Activated naive CD4-positive, alpha-beta T cell treated with anti-CD3 and anti-CD28 coated beads, Interleukin-2, amount 50 U/mL, for 16 hours (primary cell): ENCODE measurements at places on chromosomes 13 and 19.

DNA sequence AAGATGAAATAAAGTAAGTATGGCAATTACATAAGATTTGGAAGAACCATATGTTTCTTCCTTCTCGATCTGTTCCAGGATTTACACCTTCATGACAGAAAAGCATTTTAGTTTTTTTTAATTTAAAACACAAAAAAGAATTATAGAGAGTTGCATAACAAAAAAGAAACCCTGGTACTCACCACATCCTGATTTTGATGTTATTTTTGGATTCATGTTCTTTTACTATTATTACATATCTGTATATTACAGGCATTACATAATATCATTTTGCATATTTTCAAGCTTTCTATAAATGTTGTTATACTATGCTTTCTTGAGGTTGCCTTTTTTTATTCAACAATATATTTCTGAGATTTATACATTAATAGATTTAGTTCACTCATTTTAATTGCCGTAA lies 6.7 kb upstream of the KATNAL1 start:
- DNase-seq, result no peak

DNA sequence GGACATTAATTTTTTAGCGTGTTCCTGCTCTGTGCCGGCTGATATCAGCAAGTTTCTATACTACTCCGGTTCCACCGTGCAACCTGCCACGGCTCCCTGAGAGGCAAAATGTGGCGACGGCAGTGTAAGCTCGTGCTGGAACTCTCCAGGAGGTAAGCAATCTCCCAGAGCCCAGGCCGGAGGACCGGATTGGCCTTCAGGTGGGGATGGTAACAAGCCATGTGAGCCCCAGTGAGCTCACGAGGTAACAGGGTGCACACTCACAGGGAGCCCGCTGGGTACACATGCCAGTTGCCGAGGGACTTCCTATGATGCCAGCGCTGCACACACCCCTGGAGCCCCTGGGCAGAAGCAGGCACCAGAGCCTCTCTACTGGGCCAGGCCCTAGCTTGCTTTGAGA lies 38.5 kb downstream of the NAXD start:
- DNase-seq, result no peak

- no peak for DNase-seq
Observed at GRCh38 chr13:84645196-84646012, 763.1 kb upstream of the SLITRK1 start.

GRCh38 chr13:106423530-106423929 lies 111.9 kb downstream of the EFNB2 start:
- no peak for DNase-seq

DNA sequence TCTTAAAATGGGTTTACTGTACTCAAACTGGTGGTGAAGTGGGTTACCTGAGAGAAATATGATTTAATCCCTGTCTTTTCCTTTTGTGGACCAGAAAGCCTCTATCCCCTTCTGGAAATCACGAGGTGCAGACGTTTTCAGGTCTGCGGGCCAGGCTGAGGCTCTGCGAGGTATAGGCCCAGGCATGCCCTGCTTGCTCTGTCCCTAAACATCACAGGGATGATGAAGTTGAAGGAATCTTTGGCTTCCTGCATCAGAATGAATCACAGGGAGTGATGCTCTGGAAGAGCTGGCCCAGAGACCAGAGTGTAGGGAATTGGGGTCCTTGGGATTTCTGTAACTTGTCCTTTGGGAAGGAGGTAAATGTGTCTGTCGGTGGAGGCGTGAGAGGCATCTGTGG lies 18.4 kb upstream of the CHST8 start:
- no peak for DNase-seq

DNA sequence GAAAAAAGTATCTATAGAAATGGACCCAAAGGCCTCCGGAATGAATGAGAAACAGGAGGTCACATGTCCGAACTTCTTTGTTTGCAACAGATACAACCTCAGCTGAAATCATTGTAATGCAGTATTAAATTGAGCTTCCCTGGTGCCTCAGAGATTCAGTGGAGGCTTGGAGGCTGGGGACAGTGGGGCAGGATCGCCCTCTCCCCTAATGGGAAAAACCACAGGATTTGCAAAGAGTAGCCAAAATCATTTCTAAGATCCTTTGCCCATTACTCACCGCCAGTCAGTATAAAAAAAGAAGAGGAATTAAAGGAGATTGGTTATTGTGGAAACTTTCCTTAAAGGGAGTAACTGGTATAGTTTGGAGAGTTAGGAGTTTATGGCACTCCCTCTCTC lies 30.4 kb upstream of the IRS2 start:
- no peak for DNase-seq

DNA sequence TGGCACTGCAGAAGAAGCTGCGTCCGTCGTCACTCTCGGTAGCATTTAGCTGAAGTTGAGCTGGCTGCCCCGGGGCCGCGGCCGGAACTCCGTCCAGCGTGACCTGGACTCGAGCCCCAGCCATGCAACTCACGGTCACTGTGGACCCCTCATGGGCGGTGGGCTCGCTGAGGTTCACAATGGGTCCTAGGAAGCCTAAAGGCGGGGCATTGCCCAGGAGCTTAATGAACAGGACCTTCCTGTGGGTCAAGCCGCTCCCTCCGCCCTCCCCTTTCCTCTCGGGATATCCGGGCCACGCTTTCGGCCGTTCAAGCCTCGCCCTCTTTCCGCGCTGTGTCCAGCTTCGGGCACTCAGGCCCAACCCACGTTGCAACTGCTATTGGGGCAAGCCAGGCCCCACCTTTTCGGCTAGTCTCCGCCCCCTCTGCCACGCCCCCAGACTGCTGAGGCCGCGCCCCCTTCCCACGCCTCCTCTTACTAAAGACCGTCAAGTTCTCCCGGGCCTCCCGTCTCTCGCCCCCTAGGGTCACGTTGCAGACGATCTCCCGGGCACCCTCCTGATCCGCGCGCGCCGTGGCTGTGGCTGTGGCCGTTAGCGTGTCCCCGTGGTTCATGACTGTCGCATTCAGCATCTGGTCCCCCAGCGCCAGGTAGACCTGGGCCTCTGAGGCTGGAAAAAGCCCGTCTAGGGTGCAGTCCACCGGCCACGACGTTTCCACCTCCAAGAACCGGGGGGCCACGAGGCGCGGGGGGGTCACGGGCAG lies 1.4 kb upstream of the RAVER1 start:
- peak; percentile 49 for DNase-seq

DNA sequence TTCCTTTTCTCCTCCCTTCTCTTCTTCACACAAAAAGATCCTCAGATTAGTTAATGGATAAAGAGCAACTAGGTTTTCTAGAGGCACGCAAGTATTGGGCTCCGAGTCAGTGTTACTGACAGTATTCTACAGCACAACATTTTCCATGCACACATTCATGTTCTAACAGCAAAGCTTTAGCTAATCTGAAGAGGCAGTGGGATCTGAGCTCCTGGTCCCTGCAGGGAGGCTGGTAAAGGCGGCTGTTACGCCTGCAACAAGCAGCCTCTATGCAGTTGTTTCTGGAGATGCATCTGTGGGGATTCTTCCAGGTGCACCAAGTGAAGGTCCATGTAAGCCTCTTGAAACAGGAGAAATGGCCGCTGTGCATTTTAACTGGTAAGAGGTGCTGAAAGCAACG lies 143.8 kb downstream of the EFNB2 start:
- DNase-seq, result no peak

GRCh38 chr19:51887522-51888498 lies at the start of gene ZNF577:
TSS of gene ZNF577 (minus strand) at chr19:51887951. CDS start at chr19:51880382, 7,569 bp downstream.
- peak; percentile 62 for DNase-seq

- no peak for DNase-seq
Observed at GRCh38 chr13:20053016-20053415, 94.5 kb downstream of the ZMYM2 start.

DNA sequence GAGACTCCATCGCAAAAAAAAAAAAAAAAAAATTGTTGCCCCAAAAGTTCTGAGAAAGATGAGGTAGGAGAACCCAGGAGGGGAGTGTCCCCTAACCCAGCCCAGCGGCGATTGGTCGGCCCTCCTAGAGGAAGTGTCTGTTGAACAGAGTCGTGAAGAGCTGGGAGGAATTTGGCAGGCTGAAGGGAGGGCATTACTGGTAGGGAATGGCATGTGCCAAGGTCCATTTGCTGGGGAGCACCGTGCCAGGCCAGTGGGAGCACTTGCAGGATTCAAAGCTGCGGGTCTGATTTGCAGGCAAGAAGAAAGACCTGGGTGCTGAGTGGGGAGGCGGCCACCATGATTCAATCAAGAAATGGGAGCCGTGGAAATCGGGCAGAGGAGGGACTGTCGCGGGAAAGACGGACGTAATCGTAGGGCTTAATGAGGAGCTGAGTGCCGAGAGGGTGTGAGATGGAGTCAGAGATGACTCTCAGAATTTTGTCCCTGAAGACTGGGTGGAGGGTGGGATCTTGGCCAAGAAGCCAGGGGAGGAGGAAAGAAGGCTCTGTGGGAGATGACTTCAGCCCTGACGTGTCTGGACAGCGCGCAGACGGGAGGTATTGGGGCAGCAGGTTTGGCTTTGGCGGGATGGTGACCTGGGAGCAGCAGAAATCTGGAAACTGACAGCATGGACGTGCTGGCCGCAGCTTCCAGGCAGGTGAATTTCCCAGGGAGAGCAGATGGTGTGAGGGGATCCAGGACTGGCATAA lies 15.4 kb downstream of the CERS4 start:
- DNase-seq, result no peak

- no peak for DNase-seq
Observed at GRCh38 chr13:44407379-44407778, 33.8 kb downstream of the SERP2 start.

- no peak for DNase-seq
Observed at GRCh38 chr19:16361926-16362325, 37.3 kb downstream of the KLF2 start.

DNA sequence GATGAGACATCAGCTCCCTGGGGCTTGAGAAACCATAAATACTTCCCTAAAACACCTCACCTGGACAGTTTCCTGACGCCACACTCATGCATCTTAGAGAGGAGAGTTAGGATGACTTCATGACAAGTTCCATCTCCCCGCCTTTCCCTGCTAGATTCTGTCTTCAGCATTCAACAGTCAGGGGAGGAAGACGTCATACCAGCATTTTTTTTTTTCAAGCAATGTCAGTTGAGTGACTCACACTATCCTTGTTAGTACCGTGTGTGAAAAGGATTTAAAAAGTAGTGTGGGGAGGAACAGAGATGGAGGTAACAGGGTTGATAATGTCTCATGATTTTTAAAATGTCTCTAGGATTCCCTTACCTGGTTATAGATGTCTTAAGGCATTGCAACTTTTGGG lies at the start of gene OR7D2:
OR7D2 (plus strand) TSS at position 79 of the 400 bp plus-strand sequence. CDS start 6,803 bp downstream, outside the sequence.
- DNase-seq, result no peak

- no peak for DNase-seq
Observed at GRCh38 chr19:17105556-17105955, 30.0 kb downstream of the MYO9B start.

GRCh38 chr19:3480383-3481091 lies at the start of gene SMIM24:
TSS of gene SMIM24 (minus strand) at chr19:3480525. CDS start at chr19:3480463, 62 bp downstream.
- DNase-seq, result no peak

DNA sequence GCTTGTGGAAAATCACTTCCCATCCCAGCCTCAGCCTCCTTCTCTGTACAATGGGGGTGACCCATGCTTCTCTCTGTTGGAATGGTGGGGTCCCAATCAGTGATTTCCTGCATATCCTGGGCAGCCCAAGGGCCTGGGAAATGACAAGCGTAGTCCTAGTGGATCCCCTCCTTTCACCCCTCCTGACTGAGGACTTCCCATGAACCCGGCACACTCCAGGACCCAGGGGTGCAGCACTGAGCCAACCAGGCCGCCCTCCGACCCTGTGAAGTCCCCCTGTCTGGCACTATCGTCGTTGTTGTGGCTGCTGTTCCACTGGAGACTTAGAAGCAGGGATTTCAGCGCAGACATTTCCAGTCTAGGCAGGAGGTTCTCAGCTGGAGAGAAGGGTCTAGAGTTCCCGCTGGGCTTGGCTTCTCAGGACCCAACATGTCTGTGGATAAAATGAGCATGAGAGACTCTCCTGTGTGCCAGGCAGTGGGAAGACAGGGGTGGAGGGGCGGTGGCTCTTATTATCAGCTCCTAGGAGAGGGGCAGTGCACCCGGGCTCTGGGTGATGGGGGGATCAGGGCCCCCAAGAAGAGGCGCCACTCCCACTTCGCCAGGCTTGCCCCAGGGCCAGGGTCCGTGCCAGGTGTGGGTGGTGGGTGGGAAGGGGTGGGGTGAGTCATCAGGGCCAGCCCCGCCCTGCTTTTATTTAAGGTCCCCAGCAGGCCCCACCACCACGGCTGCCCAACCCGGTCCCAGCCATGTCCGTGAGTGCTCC lies at the start of gene LGALS7B:
LGALS7B (plus strand) TSS at position 723 of the 766 bp plus-strand sequence; CDS start at position 750, 27 bp downstream.
- DNase-seq, result no peak

GRCh38 chr13:52851137-52851962 lies 2.9 kb upstream of the PCDH8 start:
- no peak for DNase-seq

- no peak for DNase-seq
Observed at GRCh38 chr19:37914908-37915307, 7.9 kb downstream of the SIPA1L3 start.

DNA sequence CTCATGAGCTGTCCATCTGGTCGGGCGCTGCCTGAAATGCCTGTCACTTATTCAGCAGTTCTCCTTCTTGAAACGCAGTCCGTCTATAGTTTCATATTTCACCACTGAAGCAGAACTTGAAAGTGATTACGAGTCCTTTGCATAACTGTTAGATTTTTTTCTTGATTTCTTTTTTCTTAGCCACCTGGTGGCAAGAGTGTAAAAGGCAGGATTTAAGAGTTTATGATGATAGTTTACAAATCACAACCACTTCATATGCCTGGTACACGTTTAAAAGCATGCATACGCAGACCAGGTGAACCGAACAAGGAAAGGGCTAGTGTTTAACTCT lies 45.8 kb downstream of the GGACT start:
- no peak for DNase-seq

DNA sequence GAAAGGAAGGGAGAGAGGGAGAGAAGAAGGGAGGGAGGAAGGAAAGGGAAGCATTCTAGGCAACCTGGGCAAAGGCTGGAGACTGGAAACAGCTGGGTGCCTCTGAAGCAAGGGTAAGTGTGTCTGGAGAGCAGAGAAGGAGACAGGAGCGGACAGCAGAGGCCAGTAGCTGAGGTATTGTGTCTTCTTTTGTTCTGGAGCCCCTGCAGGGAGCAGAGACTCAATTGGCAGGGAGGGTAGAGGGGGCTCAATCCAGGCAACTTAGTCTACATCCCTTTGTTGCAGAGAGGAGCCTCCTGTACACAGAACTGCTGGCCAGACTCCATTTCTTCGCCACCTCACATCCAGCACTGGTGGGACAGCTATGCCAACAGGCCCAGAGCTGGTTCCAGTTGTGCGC lies 53.2 kb downstream of the NWD1 start:
- DNase-seq, result no peak

- peak; percentile 55 for DNase-seq
Observed at GRCh38 chr13:72643311-72643989, 84.0 kb downstream of the MZT1 start.

- no peak for DNase-seq
Observed at GRCh38 chr13:43016226-43016625, 7.2 kb upstream of the DNAJC15 start.
